Activated T-helper 1 cell treated with anti-CD3 and anti-CD28 coated beads, Interleukin-12 subunit alpha, Interleukin-12 subunit beta, Interleukin-2, Interleukin-4 antibody, amounts not matched to agents 30 ng/mL and 10 ng/mL and 1 ng/mL, durations not matched to agents 14 hours and 24 hours and 36 hours (primary cell): ENCODE measurements at places on chromosomes 6 and 20.
A peak's percentile ranks its signal among the peaks of the same experiment; 100 is the strongest.

DNA sequence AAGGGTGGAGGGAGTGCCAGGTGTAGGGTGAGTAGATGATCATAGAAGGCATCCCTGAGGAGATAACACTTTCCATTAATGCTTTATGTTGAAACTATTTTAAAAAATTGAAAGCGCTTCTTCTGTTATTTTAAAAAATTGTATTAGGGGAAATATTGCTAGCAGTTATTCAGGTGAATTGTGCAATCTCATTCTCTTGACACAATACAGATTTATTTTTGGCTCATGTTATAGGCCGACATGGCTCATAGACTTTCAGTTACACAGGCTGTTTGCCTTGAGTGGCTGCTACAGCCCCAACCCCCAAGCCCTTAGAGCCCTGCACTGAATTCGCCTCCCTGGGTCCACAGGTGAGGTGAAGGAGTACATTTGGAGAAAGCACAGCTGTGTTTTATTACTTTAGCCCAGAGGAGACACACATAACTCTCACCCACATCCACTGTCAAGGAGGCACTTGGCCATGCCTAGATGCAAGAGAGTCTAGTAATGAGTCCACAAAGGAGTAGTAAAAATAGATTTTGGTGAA lies 228.2 kb downstream of the RFPL4B start:
- no peaks in the 10 kb centered on the region for H3K27me3 ChIP-seq
- no peak overlapping the region for H3K27ac ChIP-seq
- H3K4me3 ChIP-seq: no peak overlapping the region
- H3K36me3 ChIP-seq: no peaks in the 10 kb centered on the region

GRCh38 chr20:59776626-59777330 lies 156.7 kb downstream of the SYCP2 start:
- DNase-seq: no peak
- no peak overlapping the region for H3K4me3 ChIP-seq
- no peaks in the 10 kb centered on the region for H3K4me1 ChIP-seq

- peaks cover 7% of the 10 kb centered on the region for H3K4me1 ChIP-seq
- no peak overlapping the region for H3K4me3 ChIP-seq
- H3K36me3 ChIP-seq: no peaks in the 10 kb centered on the region
- no peak overlapping the region for H3K27ac ChIP-seq
Observed at GRCh38 chr6:166752928-166753721, 126.1 kb upstream of the RPS6KA2 start.

- no peak overlapping the region for H3K4me3 ChIP-seq
- peaks cover 7% of the 10 kb centered on the region for H3K27me3 ChIP-seq
- no peaks in the 10 kb centered on the region for H3K36me3 ChIP-seq
Observed at GRCh38 chr20:25242231-25242630, 5.7 kb upstream of the PYGB start.

DNA sequence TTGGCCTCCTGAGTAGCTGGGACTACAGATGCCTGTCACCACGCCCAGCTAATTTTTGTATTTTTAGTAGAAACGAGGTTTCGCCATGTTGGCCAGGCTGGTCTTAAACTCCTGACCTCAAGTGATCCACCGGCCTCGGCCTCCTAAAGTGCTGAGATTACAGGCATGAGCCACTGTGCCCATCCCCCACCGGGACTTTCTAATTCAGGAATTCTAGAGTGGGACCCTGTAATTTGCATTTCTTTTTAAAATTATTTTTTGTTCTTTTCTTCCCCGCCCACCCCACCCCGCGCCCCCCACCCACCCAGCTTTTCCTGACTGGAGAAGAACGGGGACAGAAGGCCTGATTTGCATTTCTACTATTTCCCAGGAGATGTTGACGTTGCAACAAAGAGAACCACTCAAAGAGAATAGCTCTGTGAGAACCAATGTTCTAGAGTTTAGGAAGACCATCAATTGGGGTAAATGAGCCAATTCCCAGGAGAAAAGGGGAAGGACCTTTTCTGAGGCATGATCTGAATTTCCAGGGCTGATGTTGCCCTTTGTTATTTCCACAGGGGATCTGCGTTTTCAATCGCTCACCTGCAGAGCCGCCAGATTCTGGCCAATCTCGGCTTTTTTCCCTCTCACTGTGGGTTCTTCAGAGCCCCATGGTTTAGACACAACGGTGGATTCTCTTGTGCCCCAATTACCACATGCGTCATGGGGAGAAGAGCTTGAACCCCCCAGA lies 33.2 kb upstream of the TFAP2C start:
- no peak for DNase-seq
- no peaks in the 10 kb centered on the region for H3K27me3 ChIP-seq

DNA sequence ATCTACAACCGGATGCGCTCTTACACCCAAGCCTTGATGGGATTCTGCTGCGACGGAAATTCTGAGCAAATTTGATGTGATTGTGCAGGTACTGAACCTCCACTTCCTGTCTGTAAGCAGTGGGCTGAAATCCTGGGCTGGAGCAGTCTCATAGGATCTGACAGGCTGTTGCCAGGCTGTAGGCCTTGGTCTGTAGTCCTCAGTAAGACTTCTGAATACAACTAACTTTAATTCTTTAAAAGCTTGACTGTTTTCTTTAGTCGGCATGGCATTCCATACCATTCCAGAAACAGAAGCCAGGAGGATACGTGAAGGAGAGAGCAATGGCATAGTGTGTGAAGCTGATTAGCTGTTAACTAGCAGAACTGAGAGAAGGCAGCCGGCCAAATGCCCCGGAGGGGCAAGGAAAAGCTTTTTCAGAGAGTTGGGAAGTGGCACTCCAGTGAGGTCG lies 68.3 kb downstream of the ADTRP start:
- peaks cover 21% of the 10 kb centered on the region for H3K36me3 ChIP-seq
- DNase-seq: peak; percentile 57
- H3K27me3 ChIP-seq: no peaks in the 10 kb centered on the region

DNA sequence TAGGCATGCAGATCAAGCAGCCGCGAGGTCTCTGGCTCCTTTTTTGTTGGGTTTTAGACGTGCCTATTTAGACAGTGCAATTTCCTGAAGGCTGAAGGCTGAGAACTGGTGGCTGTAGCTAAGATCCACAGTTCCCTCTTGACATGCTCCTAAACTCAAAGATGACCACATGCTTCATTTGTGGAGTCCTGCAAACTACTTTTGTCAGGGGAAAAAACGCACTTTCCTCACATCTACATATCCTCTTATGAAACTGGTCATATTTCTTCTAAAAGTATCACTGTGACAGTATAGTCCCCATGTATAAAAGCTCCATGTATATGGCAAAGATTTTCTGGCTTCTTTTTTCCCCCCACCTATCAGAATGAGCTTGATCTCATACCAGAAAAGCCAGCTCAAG lies 30.7 kb downstream of the LYRM4 start:
- no peaks in the 10 kb centered on the region for H3K36me3 ChIP-seq
- no peaks in the 10 kb centered on the region for H3K27me3 ChIP-seq
- DNase-seq: no peak
- H3K4me1 ChIP-seq: peaks cover 11% of the 10 kb centered on the region
- H3K4me3 ChIP-seq: no peak overlapping the region

DNA sequence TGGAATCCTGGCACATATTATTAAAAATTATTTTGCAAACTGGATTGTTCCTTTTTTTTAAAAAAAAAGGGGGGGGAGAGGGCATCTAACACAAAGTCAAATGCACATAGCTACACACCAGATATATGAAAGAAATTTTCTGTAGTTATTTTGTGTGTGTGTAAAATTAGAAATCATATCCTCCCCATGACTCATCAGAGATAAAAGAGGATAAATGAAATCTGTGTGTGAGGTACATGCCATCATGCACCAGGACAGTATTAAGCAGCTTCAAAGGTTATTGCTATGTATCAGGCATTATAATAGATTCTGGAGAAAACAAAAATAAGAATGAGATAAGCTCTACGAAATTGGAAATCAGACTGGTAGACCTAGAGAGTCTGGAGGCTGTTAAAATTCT lies 5.2 kb downstream of the BTBD9 start:
- no peak overlapping the region for H3K27ac ChIP-seq
- H3K4me3 ChIP-seq: no peak overlapping the region
- peaks cover 2% of the 10 kb centered on the region for H3K36me3 ChIP-seq
- H3K4me1 ChIP-seq: peaks cover 32% of the 10 kb centered on the region
- DNase-seq: no peak
